ENCODE measurements at places on chromosomes 1 and 21.

DNA sequence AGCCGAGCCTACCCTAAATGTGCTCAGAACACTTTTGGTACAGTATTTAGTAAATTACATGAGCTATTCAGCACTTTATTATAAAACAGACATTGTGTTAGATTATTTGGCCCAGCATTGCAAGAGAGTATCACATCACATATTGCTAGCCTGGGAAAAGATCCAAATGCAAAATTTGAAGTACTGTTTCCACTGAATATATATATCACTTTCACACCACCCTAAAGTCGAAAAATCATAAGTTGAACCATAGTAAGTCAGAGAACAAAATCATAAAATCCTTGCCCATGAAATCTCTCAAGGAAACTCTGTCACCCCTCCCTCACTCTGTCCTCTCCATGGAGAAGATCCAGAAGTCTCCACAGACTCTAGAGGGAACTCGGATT is 33.1 kb downstream of the RGS8 start:
- DNase-seq = no peak

DNA sequence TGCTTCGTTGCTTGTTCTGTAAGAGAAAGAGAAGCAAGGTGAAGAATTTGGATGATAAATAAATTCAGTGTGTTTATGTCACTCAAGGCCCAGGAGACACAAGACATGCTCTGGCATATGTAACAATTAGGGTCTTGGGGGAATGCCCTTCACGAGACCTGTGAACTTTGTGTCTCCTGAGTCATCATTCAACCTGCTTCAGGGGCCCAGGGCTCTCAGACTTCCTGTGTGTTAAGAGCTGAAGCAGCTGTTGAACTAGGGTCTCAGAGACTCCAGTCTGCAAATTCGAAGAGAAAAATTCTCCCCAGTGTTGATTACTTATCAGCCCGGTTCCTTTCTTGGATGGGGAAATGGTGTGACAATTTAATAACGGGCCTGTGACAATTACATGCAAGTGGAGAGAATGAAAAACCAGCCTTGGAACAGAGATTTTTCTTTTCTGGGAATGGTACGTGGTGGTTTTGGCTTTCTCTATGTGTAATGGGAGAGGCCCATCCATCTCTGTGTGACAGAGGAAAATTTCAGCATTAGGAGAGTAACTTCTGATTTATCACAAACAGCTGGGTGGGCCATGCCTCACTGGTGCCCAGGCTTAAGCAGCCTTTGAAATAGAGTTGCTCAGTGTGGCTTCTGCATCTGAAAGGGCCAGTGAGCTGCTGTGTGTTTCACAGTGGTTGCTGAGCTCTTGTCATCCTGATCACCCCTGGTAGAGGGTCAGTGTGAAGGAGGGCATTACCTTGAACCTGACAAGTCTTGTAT is 22.4 kb downstream of the HUNK start:
- no peak for DNase-seq

GRCh38 chr1:210499956-210500355 is 171.3 kb downstream of the HHAT start:
- DNase-seq = no peak

DNA sequence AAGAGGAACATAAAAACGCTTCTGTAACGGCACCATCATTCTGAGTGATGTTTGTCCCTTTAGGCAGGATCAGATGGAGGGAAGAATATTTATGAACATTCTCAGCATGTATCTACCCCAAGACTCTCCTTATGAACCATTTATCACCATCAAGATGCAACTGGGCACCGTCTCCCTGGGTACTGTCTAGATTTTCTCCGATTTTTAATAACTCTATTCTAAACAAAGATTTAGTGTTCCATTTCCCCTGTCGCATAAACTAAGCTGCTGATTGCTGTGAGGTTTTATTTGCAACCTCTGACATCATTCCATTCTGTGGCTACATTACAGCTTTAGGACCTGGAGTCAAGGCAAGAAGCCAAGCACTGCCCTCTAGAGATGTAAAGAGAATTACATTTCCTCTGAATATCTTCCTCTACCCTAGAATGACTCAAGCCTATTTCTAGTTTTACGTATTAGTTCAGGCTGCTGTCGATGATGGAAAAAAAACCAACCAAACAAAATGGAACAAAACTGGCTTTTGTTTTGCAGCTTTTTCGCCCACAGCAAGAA is 130.1 kb upstream of the MAP1LC3C start:
- DNase-seq = no peak

GRCh38 chr1:21775550-21775914 is 7.4 kb downstream of the USP48 start:
- no peak for DNase-seq

GRCh38 chr21:32285476-32285875 is 6.6 kb upstream of the MIS18A start:
- no peak for DNase-seq

DNA sequence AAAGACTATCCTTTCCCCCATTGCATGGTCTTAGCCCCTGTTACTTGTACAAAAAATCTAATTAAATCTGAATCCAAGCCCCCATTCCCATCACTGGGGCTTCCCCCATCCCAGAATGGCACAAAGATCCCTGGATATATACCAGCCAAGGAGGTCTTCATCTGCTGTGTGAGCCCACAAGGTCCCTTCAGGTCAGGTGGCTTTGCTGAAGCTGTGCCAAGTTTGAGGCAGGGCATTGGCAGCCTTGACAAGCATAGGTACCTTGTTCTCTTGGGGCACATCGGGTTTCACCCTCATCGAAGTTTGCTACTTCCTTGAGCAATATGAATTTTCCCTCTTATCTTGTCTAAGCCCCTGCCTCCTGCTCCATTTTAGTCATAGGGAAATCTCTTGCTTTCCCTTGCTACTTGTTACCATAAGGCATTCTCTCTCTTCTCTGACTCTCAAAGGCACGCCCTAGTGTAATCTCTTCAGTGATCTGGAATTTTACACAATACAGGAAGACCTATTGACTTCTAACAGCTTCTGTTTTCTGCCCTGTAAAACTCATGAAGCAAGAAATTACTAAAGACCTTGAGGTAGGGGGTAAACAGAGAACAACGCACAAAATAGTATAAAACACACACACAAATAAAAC is 71.4 kb upstream of the COG2 start:
- no peak for DNase-seq

- no peak for DNase-seq
Observed at GRCh38 chr1:204571128-204571527, 54.9 kb downstream of the MDM4 start.

GRCh38 chr1:117613249-117613968 is 7.6 kb downstream of the TENT5C start:
- no peak for DNase-seq

- DNase-seq = no peak
Observed at GRCh38 chr1:227396539-227397353, 78.5 kb upstream of the CDC42BPA start.

- DNase-seq = no peak
Observed at GRCh38 chr1:154129391-154129970, 25.4 kb downstream of the NUP210L start.

Data from activated gamma-delta T cell treated with anti-CD3 and anti-CD28 coated beads, Interleukin-2, amount 50 U/mL, for 16 hours (primary cell).